ENCODE measurements at places on chromosomes 16 and 17.

DNA sequence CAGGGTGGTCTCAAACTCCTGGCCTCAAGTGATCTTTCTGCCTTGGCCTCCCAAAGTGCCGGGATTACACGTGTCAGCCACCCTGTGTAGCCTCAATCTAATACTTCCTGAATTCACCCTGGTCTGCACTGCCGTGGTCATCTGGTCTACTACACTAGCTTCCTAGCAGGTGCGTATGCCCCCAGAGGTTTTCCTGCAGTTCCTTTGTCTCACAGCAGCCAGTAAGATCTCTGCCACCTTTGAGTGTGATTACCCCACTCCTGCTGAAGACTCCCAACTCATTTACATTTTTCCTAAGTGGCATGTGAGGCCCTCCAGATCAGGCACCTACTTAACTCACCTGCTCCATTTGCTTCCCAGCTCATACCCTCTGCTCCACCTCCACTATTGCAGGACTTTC, 5.1 kb upstream of the DDX19A start:
- no peak for DNase-seq

GRCh38 chr16:24298548-24299167, 42.5 kb downstream of the CACNG3 start:
- DNase-seq = no peak

DNA sequence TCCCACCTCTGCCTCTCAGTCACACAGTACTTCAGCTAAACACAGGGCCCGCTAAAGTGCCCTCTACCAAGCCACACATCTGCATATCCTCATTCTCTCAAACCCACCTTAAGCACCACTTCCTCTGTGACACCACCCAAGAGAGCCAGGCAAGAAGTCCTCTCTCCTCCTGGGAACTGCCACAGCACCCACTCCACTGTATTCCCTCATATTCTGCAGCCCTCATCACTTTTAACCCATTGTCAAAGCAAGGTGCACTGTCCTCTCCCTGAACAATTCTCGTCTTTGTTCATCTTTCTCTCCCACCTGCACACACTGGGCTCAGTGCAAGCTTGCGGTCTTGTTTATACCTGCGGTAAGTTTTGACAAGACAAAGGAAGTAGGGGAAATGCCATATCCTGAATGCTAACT, 13.6 kb downstream of the CHD9 start:
- DNase-seq = no peak

DNA sequence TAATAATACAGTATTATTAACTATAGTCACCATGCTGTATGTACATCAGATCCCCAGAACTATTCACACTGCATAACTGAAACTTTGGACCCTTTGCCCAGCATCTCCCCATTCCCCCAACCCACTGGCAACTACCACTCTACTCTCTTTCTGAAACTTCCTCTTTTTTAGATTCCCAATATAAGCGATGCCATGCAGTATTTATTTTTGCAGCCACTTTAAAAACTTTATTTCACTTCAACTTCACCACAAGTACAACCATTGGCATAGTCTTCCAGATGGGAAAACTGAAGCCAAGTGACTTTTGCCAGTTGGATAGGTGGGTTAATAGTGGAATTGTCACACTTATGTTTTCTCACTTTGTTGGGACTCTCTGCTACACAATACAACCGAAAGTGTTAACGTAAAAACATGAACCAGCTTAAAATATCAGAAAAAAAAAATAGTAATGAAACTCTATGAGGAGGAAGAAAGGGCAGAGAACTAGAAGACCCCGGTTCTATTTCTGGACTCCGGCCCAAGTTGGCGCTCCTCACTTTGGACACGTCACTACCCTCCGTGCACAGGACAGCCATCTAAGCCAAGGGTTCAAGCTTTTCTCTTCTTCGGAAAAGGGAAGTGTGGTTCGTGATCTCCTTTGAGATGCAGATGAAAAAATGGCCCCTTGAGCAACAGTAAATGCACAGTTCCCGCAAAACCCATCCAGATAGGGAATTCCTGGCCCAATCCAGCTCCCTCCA, 743 bp downstream of the SHCBP1 start:
- no peak for DNase-seq

DNA sequence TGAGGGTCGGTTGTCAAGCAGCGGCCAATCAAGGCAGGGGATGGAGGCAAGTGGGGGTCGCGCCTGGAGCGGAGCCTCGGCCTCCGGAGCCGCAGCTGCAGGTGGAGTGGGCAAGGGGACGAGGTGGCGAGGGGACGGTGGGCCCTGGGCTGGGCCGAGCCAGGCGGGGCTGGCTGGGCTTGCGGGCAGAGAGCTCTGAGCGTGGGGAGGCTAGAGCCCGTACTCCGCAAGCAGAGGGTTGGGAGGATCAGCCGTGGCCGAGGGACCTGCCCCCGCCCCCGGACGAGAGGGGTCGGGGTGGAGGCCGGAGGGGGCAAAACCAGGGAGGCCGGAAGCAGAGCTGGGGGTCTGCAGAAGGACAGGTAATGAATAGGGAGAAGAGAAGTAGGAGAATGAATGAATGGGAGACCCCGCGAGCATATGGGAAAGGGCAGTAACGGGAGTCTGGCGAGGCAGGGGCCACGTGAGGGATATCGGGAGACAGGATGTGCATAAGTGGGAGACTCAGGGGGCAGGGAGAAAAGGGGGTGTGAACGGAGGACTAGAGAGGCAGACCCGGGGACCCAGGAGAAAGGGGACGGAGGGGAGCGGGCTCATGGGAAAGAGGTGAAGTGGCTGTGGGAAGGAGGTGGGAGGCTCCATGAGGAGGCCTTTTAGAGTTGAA, at the start of gene KATNB1:
Gene KATNB1, plus strand, starts transcription at position 16 of the 664 bp plus-strand sequence. CDS start 1,474 bp downstream, outside the sequence.
- no peak for DNase-seq

GRCh38 chr16:20611975-20612481, 35.9 kb upstream of the ACSM2B start:
- no peak for DNase-seq

DNA sequence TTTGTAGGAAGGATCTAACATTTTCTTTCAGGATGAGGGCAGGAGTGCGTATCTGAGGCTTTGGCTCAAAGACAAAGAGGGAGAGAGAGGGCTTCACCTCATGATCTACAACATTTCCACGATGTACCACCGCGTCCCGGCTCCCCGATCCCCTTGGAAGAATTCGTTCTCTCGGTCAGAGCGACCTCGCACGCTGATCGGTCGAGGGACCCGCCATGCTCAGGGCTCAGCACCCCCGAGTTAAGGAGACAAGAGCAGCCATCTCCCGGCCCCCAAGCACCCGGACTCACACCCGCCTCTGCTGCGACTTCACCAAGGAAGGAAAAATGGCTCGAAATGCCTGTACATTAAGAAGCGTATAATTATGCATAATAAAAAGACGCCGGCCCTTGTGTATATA, 89.5 kb upstream of the RPL38 start:
- DNase-seq = no peak

DNA sequence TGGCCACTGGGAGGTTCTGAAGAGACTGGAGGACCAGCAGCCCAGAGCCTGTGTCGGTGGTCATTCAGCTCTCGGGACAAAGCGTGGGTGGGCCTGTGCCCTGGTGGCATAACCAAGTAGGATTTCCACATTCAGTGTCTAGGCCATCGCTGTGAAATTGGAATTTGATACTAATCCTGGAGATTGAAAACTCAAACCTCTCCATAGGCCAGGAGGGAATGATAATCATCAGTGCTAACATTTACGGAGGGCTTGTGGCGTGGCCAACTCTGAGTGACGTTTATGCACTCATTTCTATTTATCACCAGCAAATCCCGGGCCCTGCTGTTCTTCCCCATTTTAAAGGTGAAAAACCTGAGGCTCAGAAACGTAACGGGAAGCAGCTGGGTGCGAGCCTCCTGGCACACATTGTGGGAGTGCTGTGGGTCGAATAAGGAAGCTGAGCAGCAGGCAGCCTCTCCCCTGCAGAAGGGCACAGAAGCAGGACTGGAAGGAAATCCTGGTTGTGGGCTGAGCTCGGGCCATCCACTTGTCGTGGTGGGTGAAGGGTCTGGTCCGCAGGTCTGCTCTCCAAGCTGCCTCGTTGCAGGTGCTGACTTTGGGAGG, 33.1 kb downstream of the RAI1 start:
- DNase-seq = no peak

All from stimulated activated CD4-positive, alpha-beta T cell treated with anti-CD3 and anti-CD28 coated beads, TNF-alpha, amount 100 ng/mL, for 24 hours (primary cell).